Activated T-cell treated with anti-CD3 and anti-CD28 coated beads, Interleukin-2, amount 50 U/mL, for 72 hours (primary cell): ENCODE measurements at places on chromosomes 13 and 19. TPM values are rescaled to one million over a fixed set of nuclear protein-coding genes. Genes with fewer than 3 reads are reported as not detected.

ZNF836 gene
- 18.2 TPM for total RNA-seq

SLC25A42 gene
- total RNA-seq: 27.7 TPM

DNA sequence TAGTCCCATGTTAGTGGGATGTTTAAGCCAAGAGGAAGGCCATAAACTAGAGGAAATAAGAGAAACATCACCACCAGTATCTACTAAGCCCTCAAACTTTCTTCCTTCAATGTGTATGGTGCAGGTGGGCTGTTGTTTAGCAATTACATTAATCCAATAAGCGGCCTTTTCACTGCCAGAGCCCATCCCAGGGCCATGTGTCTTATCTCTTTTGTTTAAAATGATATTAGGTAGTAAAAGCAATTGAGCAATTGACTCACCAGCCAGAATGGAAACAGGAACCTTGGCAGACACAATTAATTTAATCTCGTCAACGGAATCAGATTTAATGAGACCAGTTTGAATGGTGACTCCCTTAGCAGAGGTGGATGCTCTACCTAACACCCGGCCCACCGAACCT, 1503.5 kb downstream of the UQCRFS1 start:
- no peak for DNase-seq

CCDC8 gene
- total RNA-seq: not detected

DNA sequence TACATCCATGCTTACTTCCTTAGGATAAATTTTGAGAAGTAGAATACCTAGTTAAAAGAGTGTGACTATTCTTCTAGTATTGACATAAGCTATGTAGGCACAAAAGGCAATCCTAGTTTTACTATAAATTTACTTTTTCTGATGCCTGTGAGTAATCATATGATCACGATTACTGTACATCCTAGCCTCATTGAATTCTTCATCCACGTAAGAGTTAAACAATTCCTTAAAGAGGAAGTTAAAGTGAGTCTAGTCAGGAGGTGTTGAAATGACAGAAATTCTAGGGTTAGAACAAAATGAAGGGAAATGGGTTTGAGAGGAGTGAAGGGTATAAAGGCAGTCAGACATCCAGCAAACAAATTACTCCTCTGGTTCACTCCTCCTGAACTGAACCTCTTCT, at the start of gene ACOD1:
ACOD1 (plus strand) TSS at position 363 of the 400 bp plus-strand sequence. CDS start 48 bp downstream, outside the sequence.
- no peak for DNase-seq

GRCh38 chr19:17245535-17245984, at the start of gene NR2F6:
Gene NR2F6, minus strand, starts transcription at chr19:17245919. Its CDS starts 699 bp downstream, at chr19:17245220.
- no peak for DNase-seq

- no peak for DNase-seq
These were observed 884.3 kb upstream of the PCDH20 start for GRCh38 chr13:62299988-62300387.

DNA sequence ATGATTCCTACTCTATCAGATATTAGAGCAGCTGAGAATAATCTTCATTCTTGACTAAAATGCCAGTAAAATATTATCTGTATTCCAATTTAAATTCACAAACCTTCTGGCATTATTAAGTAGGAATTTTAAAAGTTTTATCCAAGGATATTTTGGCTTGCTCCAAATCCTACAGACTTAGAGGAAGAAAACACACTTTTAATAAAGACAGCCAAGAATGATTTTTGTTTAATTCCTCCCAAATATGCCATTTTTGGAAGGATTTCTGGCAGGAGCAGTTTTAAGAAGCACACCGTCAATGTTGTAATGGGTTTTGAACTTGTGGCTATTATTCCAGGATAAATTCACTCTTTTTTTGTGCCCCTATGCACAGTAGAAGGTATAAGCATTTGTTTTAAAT, 355.1 kb downstream of the SLITRK5 start:
- no peak for DNase-seq

DNA sequence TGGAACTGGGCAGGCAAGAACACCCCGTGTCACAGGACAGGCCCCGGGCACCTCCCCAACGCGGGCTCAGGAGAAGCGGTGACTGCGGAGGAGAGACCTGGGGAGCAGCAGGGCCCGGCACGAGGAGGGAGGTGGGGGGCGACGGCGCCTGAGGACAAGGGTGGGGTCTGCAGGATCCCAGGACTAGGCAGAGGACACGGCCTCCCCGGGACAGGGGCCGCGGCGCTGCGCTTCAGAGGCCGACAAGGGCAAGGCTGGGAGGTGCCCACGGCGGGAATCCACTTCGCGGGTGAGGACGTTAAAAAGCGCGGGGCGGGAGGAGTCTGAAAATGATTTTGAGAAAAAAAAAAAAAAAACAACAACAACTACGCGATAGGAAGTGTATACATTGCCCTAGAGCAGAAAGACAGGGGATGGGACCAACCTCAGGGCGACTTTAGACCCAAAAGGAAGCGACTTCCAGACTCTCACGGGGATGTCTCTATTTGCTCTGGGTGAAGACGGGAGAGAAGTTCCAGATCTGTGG, 44.9 kb downstream of the ZNF611 start:
- DNase-seq: peak; percentile 38

CIC gene
- 90.1 TPM for total RNA-seq

SPACA4 gene
- total RNA-seq: not detected

RFC3 gene
- 47.7 TPM for total RNA-seq

TMEM143 gene
- 20.9 TPM for total RNA-seq

DNA sequence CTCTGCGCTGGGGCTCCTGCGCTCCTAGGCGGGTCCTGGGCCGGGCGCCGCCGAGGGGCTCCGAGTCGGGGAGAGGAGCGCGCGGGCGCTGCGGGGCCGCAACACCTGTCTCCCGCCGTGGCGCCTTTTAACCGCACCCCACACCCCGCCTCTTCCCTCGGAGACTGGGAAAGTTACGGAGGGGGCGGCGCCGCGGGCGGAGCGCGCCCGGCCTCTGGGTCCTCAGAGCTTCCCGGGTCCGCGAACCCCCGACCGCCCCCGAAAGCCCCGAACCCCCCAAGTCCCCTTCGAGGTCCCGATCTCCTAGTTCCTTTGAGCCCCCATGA, at the start of gene GJB2:
GJB2 (minus strand) TSS at position 103 of the 326 bp plus-strand sequence. CDS start 3,357 bp downstream, outside the sequence.
- peak; percentile 31 for DNase-seq

GRCh38 chr19:1945899-1946298, 4.9 kb downstream of the CSNK1G2 start:
- DNase-seq: peak; percentile 35

BRME1 gene
- total RNA-seq: 15.7 TPM

DNA sequence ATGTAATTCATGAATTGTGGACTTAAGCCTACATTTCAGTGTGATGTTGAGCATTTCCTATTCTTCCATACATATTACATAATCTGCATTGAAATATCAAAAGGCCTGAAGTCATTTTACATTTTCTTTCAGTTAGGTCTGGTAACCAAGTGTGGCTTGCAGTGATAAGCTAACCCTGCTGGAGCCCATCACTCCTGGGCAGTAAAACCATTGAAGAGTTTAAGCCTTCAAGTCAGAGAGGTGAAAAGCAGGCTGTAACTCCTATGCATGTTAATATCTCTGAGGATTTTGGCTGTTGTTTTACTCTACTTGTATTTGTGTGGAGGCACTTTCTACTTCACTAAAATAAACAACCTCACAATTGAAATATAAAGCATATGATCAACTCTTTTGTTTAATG, 248.8 kb downstream of the SLITRK5 start:
- no peak for DNase-seq

DNA sequence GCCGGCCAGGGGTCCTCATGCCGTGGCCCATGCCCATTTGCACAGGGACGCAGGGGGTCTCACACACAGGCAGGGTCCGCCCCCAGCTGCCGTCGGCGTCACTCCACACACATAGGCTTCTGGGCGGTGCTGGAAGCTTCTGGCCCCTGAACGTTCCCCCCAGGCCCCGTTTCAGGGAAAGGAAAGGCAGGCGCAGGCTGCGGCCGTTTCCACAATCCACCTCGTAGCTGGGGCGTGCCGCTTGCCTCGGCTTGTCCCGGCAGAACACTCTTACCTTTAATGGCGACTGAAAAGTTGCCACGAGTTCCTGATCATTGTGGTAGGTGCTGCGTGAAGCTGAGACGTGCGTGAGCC, 53.4 kb downstream of the MCF2L start:
- no peak for DNase-seq

- DNase-seq: no peak
These were observed 41.2 kb upstream of the ZNF527 start for GRCh38 chr19:37329686-37330085.

NAA16 gene
- total RNA-seq: 27.3 TPM

DNA sequence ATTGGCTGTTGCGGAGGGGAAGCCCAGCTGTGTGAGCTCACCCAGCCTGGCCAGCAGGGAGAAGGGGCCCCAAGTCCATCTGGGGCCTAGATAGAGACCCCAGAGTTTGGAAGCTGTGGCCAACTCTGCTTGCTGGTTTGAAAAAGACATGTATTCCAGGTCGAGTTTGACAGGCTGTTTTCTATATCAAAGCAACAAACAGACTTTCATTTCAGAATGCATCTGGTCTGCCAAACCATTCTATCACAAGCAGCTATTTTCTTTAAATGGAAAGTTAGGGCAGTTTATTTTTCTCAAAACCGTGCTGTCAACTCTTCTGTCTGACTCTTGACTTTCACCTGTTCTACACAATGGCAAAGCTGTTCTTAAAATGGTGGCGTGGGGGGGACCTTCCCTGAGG, 185.8 kb downstream of the DCLK1 start:
- no peak for DNase-seq

CDC42EP5 gene
- 0.30 TPM for total RNA-seq

- no peak for DNase-seq
These were observed 286.4 kb downstream of the RBM26 start for GRCh38 chr13:79119578-79120107.

- DNase-seq: no peak
These were observed 174.2 kb downstream of the KCNRG start for GRCh38 chr13:50189450-50189849.

ATP4B gene
- total RNA-seq: not detected

KCNK6 gene
- 10.3 TPM for total RNA-seq

MBD3 gene
- 71.2 TPM for total RNA-seq

NLRP4 gene
- not detected for total RNA-seq

LILRA1 gene
- total RNA-seq: not detected

KRTDAP gene
- not detected for total RNA-seq

GRCh38 chr19:56934438-56935090, 94.0 kb upstream of the PEG3 start:
- DNase-seq: no peak

- no peak for DNase-seq
These were observed 284.2 kb downstream of the TBC1D4 start for GRCh38 chr13:75197803-75198202.

DNA sequence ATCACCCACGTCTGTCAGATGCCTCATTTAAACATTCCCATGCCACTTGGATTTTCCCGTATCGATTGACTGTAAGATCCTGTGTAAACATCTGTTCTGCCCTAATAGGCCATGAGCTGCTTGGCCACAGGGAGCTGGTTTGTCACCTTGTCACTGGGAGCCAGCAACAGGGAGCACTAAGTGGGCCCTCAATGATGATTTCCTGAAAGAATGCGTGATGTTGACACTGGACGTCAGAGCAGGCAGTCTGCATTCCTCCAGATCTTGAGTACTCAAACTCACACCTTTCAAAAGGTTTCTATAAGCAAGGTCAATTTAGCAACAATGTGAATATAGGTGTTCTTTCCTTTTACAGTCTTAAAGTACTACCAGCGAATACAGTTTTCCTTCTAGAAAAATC, 78.8 kb downstream of the TUBGCP3 start:
- DNase-seq: no peak

GRCh38 chr13:35722458-35723052, 246.1 kb upstream of the MAB21L1 start:
- no peak for DNase-seq

- no peak for DNase-seq
These were observed 12.6 kb upstream of the GNA15 start for GRCh38 chr19:3123088-3123721.

- DNase-seq: no peak
These were observed 51.5 kb upstream of the WDFY2 start for GRCh38 chr13:51532736-51533197.

DNA sequence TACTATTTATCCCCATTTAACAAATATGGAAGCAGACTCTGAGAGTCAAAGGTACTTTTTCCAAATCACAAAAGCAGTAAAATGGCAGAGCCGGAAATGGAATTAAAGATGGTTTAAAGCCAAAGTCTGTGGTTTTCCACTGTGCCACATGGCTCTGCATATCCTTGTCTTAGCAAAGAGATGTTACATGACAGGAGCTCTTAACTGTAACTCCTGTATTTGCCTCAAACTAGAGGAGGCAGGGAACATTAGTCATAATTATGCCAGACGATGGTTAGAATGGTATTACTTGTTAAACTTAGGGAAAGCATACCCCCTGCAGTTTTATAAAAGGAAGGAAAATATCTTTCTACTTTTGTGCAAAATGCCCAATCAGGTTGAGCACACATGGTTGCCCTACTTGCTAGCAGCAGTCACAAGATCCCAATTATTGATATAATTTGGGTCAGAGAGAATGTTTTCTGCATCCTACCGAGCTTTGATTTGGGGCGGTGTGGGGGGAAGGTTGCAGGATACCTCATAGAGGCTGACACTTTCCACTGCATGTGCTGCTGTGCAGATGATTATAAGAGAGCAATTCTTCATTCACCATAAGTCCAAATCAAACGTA, 42.0 kb upstream of the MAB21L1 start:
- DNase-seq: no peak

C13orf42 gene
- total RNA-seq: not detected

DNA sequence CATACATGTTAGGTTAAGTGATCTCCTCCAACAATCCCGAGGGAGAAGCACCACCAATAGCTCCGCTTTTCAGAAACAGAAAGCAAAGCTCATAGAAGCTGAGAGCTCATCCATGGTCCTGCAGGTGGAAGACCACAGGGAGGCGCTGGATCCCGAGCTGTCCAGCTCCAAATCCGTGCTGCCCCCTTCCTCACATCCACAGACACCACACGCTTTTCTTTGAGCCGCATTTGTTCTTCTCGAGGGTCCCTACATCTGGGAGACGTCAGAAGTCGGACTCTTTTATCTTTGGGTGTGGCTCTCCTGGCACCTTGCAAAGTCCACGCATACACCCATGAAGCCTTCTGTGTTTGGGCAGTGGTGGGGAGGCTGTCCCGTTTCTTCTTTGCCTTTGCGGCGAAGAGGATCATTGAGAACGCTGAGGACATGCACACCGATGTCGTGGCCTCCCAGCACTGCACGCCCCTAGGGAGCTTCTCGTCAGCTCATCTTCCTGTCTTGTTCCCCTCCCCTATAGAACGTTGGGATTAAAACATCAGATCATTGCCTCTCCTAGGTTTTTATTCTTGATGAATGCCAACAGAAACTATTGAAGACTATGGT, 184.8 kb downstream of the TEX29 start:
- DNase-seq: peak; percentile 3

- no peak for DNase-seq
These were observed 244.8 kb upstream of the KLHL1 start for GRCh38 chr13:70353096-70353495.

- DNase-seq: no peak
These were observed 576.5 kb upstream of the SLITRK5 start for GRCh38 chr13:87094646-87095045.

GRCh38 chr13:44932171-44932849, 57.0 kb downstream of the NUFIP1 start:
- DNase-seq: no peak

ZNF175 gene
- total RNA-seq: 13.3 TPM

JAK3 gene
- 235 TPM for total RNA-seq
